ENCODE measurements at places on chromosomes 7 and 10.

DNA sequence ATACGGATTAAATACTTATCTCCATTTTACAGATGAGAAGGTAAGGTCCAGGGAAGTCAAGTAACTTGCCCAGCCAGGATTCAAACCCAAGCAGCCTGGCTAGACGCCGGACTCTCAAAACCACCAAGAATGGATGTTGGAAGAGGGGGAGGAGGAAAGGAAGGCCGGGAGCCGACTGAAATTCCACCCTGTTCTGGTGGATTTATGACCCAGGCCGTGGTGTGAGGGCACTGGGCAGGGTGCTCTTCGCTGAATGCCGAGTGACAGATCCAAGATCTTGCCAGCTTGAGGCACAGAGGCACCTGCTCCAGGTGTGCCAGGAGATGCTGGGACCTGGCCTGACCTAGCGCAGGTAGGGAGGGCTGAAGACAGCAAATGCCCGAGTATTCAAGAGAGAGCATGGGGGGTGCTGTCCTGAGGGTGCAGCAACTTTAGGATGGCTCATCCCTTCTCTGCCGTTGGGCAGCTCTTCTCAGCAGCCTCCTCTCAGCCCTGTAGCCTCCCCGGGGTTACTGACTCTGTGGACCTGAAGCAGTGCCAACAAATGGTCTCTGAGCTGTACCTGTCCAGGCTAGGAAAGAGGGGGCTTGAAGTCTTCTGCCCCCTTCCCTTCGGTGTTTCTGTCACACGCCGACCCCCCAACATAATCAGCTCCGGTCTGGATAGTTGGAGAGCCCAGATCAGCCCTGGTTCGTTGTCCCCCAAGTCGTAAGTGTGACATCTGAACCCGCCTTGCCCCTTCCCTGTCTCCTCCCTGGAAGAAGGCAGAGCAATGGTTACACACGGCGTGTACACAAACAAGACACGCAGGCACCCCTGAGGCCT is 713 bp downstream of the LOXL4 start:
- DNase-seq, result no peak
- no peaks in the 10 kb centered on the region for H3K36me3 ChIP-seq
- H3K4me1 ChIP-seq, result peaks cover 21% of the 10 kb centered on the region

GRCh38 chr7:16581286-16581685 is 54.7 kb downstream of the LRRC72 start:
- H3K27ac ChIP-seq, result no peak overlapping the region
- H3K36me3 ChIP-seq, result no peaks in the 10 kb centered on the region
- no peak for DNase-seq

DNA sequence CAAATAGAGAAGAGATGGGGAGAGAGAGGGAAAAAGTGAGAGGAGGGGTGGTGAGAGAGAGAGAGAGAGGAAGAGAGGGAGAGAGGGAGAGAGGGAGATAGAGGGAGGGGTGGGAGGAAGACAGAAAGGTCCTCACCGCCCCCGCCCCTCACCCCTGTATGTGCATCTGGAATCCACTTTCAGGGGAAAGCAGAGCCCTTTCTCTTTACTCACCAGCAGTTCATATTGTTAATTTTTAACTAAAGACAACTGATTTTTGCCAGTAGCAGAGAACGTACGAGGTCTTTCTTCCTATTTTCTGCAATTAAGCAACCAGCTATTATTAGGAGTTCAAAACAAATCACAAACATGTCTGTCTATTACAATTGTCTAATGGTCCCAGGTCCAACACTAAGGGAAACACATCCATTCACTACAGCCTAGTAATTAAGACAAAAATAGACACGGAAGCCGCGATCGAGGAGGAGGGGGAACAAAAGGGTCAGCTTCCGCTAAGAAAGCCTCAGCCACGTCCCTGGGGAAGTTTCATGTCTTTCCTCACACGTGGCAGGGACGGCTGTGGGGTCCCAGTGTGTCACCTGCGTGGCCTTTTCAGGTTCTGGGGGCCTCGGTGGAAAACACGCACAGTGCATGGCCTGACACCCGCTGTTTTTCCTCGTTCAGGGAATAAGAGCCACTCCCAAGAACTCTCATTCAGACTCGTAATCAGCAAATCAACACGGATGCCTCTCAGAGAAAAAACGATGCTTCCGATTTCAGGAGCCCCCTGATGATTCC is 572.0 kb downstream of the PTPRN2 start:
- no peak overlapping the region for H3K27ac ChIP-seq
- H3K36me3 ChIP-seq, result no peaks in the 10 kb centered on the region
- peaks cover 8% of the 10 kb centered on the region for H3K27me3 ChIP-seq

GRCh38 chr7:42645906-42646305 is 266.0 kb downstream of the C7orf25 start:
- H3K27me3 ChIP-seq, result no peaks in the 10 kb centered on the region
- H3K4me3 ChIP-seq, result no peak overlapping the region
- no peak overlapping the region for H3K27ac ChIP-seq
- no peaks in the 10 kb centered on the region for H3K4me1 ChIP-seq
- no peaks in the 10 kb centered on the region for H3K36me3 ChIP-seq

GRCh38 chr7:38351601-38352000 is 78.2 kb upstream of the TARP start:
- H3K36me3 ChIP-seq, result no peaks in the 10 kb centered on the region
- no peak overlapping the region for H3K27ac ChIP-seq
- H3K27me3 ChIP-seq, result no peaks in the 10 kb centered on the region
- no peak for DNase-seq
- no peaks in the 10 kb centered on the region for H3K4me1 ChIP-seq

DNA sequence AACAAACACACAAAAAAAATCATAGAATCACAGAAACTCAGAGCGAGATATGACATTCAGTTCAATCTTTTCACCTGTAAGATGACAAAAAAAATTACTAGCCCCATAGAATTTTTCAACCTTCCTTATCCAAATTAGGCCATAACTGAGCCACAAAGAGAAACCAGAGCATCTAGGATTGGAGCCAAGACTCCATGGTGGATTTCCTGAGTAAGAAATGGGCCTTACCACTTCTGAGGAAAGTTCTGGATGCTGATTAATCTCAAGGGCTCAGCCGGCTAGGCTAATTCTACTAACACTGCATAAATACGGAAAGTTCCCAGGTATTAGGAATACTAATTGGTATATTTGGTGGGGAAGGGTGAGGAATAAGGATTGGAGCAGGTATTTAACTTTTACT is 16.8 kb downstream of the LIPM start:
- H3K4me3 ChIP-seq, result no peak overlapping the region
